GM12892 (cell line): ENCODE measurements at places on chromosomes 7 and 10.

GRCh38 chr10:34081347-34081743 lies 733.8 kb downstream of the PARD3 start:
- DNase-seq = no peak

DNA sequence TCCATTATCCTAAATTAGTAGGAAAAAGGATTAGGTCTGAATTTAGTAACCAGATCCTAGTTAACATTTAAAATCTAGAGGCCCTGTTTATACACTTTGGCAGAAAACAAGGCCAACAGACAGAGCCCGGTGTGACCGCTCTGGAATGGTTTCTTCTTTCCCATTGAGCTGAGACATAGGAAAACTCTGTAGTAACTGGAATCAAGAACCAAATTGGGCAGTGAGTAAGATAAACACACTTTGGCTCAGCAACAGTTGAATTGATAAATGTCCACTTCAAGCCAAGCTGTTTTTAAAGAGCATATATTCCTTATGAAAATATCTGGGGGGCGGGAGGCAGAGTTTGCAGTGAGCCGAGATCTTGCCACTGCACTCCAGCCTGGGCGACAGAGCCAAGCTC lies 343.7 kb upstream of the SEMA3A start:
- no peak for DNase-seq

DNA sequence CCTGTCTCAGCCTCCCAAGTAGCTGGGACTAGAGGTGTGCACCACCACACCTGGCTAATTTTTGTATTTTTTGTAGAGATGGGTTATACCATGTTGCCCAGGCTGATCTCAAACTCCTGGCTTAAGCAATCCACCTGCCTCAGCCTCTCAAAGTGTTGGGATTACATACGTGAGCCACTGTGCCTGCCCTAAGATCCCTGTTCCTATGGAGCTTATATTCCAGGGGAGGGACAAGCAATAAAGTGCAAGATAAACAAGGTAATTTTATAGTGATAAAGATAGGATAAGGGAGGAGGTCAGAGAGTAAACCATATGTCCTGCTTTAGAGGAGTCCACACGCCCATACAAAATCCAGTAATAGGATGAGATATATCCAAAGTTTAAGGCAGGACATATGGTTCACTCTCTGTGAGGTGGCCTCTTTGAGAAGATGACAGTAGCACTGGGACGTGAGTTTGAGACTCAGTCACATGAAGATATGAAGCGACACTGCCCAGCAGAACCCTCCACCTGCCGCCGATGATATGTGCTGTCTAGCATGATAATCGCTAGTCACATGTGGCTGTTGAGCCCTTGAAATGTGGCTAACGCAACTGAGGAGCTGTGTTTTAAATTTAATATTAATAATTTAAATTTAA lies 113.5 kb upstream of the PDCD4 start:
- no peak for DNase-seq

GRCh38 chr10:74917481-74918077 lies 91.2 kb downstream of the KAT6B start:
- no peak for DNase-seq
